ENCODE measurements at places on chromosomes 12 and 14.

GRCh38 chr14:89365061-89365801, 51.8 kb downstream of the FOXN3 start:
- peak; percentile 46 for DNase-seq

GRCh38 chr12:32761716-32762115, 6.0 kb upstream of the YARS2 start:
- no peak for DNase-seq

- DNase-seq = no peak
Measured at GRCh38 chr12:102970780-102971179, 13.3 kb downstream of the ASCL1 start.

DNA sequence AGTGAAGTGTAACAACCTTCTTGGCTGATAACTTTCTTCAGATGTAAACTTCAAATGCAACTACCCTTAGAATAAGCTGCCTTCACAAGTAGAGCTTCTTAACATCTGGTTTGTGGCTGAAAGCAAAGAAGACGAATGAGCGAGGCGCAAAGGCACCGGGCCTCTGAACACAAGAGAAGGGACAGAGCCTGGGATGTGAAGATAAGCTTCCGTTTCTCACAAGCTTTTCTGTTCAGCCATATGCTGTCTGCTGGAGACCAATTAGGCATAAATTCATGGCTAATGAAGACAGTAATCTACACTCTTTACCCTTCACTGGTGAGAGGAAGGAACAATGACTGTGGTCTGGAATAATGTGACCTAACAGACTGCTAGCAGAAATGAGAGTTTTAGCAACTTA, 195.2 kb downstream of the ATXN7L3B start:
- DNase-seq = no peak

- DNase-seq = no peak
Measured at GRCh38 chr12:97466000-97466399, 3.4 kb downstream of the RMST start.

- DNase-seq = no peak
Measured at GRCh38 chr12:76143343-76144244, 59.1 kb upstream of the NAP1L1 start.

- DNase-seq = no peak
Measured at GRCh38 chr12:92810370-92810769, 107.6 kb downstream of the PLEKHG7 start.

- no peak for DNase-seq
Measured at GRCh38 chr14:106380740-106381139, 854.4 kb downstream of the TMEM121 start.

DNA sequence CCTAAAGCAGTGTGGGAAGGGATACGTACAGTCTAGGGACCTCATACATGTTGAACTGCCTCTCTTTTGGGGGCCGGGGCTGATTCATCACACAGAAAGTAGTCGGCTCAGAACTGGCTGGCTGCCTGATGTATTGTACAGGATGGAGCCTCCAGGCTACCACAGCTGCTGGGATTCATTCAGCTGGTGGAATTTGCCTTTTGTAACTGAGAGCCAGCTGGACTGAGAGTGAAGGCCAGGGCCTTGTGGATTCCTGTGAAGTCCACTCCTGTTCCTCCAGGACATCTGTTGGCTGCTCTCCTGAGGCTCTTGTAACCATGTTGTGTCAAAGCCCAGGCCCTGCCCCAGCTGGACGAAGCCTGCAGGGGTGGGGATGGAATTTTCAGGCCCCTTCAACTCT, 116.3 kb upstream of the PRICKLE1 start:
- DNase-seq = no peak

- no peak for DNase-seq
Measured at GRCh38 chr12:65171073-65171472, 1.7 kb downstream of the LEMD3 start.

- DNase-seq = no peak
Measured at GRCh38 chr12:59149995-59150642, 229.8 kb upstream of the LRIG3 start.

- DNase-seq = no peak
Measured at GRCh38 chr14:28130610-28131284, 635.8 kb upstream of the FOXG1 start.

DNA sequence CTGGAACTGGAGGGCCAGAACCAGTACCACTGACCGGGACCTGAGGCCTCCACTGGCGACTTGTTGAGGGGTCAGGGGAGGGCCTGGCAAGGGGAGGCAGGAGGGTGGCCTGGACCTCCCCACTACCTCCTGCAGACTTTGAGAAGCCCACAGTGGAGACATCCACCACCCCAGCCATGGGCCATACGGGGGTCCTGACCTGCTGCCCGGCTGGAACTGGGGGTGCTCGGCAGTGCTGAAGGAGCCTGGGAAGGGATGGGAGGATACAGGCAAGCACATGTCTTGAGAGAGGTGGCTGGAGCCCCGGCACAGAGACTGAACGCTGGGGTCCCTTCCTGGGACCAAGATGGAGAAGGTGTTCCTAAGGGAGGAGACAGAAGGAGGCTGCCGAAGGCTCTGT, 14.3 kb downstream of the NGB start:
- DNase-seq = no peak

GRCh38 chr12:27822076-27822712, 42.2 kb upstream of the MANSC4 start:
- peak; percentile 60 for DNase-seq

- DNase-seq = peak; percentile 12
Measured at GRCh38 chr14:50230701-50231474, 490 bp downstream of the SOS2 start.

DNA sequence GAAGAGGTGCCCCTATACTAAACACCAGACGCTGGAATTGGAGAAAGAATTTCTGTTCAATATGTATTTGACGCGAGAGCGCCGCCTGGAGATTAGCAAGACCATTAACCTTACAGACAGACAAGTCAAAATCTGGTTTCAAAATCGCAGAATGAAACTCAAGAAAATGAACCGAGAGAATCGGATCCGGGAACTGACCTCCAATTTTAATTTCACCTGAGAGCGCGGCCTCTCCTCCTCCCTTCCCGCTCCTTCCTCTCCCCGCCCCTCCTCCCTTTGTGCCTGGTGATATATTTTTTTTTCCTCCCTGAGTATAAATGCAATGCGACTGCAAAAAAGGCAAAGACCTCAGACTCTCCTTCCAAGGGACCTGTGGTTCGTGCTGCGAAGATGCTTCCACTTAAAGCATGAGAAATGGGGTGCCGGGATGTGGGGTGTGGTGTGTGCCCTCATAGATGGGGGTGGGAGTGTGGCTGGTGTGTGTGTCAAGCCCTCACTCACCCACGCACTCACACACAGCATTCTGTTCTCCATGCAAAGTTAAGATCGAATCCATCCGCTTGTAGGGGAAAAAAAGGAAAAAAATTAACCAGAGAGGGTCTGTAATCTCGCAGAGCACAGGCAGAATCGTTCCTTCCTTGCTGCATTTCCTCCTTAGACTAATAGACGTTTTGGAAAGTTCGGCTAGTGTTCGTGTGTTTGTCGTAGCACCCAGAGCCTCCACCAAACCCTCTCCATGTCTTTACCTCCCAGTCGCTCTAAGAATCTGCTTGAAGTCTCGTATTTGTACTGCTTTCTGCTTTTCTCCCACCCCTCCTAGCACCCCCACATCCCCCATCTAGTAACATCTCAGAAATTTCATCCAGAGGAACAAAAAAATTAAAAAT, 4.5 kb downstream of the HOXC10 start:
- peak; percentile 39 for DNase-seq
